ENCODE measurements at places on chromosomes 3 and 15.

GRCh38 chr3:112377568-112378071 lies 44.7 kb downstream of the CD200 start:
- DNase-seq, result no peak

- DNase-seq, result no peak
Measured at GRCh38 chr3:104132566-104133403, 1233.9 kb upstream of the ALCAM start.

- DNase-seq, result no peak
Measured at GRCh38 chr3:177633671-177634207, 436.5 kb upstream of the TBL1XR1 start.

- DNase-seq, result peak; percentile 49
Measured at GRCh38 chr3:100403362-100404249, 2.3 kb downstream of the LNP1 start.

DNA sequence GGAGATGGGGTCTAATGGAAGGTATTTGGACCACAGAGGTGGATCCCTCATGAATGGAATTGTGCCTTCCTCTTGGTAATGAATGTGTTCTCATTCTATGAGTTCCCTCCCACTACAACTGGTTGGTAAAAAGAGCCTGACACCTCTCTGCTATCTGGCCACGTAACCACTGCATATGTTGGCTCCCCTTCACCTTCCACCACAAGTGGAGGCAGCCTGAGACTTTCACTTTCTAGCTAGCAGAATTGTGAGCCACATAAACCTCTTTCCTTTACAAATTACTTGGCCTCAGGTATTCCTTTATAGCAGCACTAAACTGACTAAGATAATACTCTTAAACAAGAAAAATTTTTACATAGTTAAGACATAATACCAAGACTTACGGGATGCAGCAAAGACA lies 155.3 kb downstream of the NR1I2 start:
- DNase-seq, result peak; percentile 18

Measured in NAMALWA (cell line).